Glomerular endothelial cell (primary cell): ENCODE measurements at places on chromosomes 5 and 9.

DNA sequence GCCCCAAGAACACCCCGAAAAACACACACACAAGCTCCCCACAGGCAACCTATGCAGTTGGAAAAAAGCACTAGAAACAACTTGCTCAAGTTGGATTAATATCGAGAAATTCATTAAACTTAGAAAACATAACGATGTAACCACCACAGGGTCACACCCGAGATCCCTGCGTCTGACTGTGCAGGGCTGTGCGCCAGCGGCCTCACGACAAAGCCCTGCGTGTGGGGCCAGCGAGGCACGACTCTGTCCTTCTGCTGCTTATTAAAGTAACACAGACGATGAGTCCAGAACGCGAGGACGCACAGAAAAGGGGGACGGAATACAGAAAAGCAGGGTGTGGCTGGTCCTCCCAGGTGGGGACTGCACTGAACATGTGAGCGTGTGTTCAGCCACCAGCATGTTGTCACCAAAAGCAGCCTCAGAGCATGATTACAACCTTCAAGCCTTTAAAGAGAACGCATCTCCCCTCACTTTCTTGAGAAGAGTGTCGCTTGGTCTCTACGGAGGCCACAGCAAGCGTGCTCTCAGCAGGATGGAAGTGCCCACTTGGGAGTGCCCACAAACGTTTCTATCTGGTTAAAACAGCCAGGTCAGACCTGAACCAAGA lies 14.4 kb downstream of the SLC12A7 start:
- no peak for DNase-seq

GRCh38 chr5:150222906-150223305 lies 33.0 kb downstream of the SLC6A7 start:
- no peak for DNase-seq

DNA sequence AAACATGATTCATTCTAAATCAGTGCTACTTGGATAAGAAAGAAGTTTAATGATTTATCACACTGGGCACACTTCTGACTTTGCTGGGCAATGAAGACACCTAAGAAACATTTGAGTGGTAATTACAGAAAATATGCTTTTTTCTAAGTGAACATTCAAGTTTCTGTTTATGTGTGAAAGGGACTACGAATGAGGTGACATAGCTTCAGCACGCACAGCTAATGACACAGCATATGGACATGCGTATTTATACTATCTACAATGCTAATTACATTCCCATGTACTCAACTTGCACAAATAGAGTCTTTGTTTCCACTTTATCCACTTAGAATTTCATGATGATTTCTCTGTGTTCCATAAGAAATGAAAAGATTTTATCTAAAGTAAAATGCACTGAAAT lies 40.6 kb downstream of the FREM1 start:
- no peak for DNase-seq

DNA sequence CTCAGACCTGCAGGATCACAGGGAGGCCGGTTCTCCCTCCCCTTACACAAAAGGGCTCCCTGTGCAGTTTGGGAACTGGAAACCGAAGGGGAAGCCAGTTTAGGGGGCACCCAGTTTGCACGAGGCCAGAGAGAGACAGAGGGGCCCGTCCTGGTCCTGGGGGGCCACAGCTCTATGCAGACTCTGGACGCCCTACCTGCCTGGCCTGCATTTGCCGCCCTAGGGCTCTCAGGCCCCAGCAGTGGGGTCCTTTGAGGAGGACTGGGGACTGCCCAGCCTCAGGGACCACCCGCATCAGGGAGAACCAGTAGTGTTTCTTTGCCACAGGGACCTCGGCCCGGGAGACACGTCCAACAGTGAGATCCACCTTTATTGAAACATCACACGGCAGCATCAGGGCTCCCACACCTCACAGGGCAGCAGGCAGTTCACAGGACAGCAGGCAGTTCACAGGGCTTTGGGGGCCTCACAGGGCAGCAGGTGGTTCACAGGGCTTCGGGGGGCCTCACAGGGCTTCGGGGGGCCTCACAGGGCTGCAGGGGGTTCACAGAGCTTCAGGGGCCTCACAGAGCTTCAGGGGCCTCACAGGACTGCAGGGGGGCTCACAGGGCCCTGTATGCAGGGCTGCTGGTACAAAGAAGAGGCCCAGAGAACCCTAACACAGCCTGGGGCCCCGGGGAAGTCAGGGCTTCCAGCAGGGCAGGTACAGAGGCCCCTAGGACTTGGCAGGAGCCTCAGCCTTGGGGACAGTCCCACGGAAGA lies 648 bp upstream of the NSMF start:
- no peak for DNase-seq
